ENCODE measurements at places on chromosomes 5 and 9.

GRCh38 chr9:85142496-85142911 lies 473.0 kb downstream of the NTRK2 start:
- ATAC-seq: no peak

DNA sequence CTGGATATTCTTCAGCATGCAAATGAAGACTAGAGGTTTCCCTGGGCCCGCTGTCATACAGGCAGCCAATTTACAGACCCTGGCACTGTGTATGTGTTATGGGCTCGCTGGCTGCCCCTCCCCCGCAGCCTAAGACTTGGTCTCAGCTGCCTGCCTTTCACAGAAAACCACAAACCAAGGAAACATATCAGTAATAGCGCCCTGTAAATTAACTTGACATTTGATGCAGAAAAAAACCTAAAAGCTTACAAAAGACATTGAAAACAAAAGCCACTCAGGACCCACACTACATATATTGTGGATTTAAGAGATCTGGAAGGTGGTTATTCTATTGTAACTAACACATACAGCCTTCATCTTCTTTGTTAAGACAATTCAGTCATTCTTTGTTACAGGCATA lies 287.0 kb upstream of the TMEM161B start:
- ATAC-seq: no peak

- ATAC-seq: no peak
These were observed 5.6 kb upstream of the GPX3 start for GRCh38 chr5:151014680-151015343.

DNA sequence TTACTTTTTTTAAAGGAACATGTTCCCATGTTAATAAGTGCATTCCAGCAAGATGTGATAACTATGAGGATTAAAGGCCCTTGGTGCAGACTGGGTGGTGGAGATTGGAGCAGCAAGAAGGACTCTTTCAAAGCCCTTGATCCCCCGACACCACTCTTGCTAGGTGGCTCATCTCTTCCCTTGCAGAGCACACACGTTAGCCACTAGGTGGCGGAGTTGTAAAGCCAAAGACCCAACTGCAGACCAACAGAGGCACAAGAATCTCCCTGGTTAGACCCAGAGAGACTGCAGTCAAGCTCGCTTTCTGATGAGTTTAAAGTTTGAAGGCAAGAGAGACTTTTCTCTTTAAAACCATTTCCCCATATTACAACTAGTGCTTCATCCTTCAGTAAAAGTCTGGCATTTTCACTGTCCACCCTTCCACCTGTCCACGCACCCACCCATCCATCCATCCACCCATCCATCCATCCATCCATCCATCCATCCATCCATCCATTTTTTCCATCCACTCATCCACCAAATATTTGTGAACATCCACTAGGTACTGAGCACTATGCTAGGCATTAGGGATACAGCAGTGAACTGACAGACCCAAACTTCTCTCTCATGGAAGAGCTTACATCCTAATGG lies 226.9 kb downstream of the MSX2 start:
- peak; percentile 77 for ATAC-seq

DNA sequence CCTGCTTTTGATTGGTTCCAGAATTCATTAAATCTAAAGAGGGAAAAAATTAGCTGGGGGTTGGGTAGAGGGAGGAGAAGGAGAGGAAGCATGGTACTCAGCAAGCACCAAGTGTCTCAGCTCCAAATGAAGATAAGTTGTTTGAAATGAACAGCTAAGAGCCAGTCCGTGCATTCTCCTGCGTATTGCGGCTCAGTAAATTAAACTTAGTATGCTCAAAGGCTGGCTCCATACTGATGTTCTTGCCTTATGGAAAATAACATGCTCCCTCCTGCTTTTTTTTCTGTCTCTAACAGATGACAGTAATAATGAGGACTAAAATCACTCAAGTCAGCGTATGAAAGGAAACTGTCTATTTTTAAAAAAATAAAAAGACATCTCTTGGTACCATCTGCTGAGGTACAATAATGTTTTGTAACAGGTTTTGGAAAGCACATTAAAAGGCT lies 161.0 kb downstream of the SPATA31D1 start:
- ATAC-seq: peak; percentile 13

- ATAC-seq: peak; percentile 56
These were observed 244.2 kb upstream of the PIK3R1 start for GRCh38 chr5:67971223-67971830.

DNA sequence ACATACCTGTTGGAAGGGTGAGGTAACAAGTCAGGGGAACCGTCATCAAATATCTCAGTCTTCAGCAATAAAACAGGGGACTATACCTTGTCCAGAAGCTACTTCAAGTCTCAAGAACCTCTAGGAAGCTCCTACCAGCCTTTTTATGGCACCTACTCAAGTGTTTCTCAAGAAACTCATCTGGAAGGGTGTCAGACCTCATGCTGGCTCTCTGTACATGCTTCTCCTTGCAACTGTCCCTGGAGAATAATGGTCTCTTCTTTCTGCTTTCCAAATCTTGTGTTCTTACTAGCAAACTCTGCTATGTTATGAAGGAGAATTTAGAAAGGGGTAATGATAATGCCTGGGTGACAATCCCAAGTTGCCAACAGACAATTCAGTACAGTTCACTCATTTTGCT lies 8.3 kb upstream of the PTAR1 start:
- ATAC-seq: no peak

DNA sequence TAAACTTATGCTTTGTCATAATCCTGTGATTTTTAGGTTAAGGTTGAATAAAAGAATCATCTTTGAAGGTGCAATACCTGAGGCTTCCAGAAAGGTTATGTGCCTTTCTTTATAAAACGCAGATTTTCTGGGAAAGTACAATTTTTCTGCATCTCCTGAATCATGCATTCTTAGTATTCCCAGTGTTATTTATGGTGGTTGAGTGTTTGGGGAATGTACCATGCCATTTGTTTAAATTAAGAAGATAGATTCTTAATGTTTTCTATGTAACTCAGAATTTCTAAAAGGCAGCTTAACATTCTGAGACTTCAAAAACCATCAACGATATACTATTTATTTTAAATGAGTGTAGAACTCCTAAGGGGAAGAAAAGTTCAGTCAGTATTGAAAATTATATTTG lies 108.1 kb upstream of the FBN2 start:
- no peak for ATAC-seq

- ATAC-seq: peak; percentile 92
These were observed 86.7 kb upstream of the NFIB start for GRCh38 chr9:14400658-14400995.

DNA sequence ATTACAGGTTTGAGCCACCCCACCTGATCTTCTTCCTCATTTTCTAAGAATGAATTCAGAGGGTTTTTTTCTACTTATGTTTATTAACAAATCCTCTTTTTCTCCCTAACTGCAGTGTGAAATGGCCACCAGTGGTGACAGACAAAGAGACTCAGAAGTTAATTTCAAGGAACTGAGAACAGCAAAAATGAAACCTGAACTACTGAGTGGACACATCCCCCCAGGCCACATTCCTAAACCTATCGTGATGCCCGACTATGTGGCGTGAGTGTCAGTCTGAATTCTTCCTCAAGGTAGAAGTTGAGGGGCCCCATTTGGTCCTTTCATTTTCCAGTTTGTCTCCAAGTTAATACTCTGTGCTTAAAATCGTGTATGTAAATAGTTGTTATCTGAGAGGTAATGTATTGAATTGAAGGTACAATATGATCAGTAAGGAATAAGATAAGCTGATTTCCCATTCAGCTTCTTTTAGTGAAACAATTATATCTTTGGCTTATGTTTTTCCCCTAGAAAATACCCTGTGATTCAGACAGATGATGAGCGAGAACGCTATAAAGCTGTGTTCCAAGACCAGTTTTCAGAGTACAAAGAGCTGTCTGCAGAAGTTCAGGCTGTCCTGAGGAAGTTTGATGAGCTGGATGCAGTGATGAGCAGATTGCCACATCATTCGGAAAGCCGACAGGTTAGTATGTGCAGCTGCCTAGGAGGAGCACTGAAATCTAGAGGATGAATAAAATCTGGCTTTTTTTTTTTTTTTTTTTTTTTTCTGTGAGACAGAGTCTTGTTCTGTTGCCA lies 17.7 kb downstream of the MARVELD2 start:
- ATAC-seq: no peak

GRCh38 chr5:72055636-72056035 lies 51.6 kb upstream of the MAP1B start:
- no peak for ATAC-seq

DNA sequence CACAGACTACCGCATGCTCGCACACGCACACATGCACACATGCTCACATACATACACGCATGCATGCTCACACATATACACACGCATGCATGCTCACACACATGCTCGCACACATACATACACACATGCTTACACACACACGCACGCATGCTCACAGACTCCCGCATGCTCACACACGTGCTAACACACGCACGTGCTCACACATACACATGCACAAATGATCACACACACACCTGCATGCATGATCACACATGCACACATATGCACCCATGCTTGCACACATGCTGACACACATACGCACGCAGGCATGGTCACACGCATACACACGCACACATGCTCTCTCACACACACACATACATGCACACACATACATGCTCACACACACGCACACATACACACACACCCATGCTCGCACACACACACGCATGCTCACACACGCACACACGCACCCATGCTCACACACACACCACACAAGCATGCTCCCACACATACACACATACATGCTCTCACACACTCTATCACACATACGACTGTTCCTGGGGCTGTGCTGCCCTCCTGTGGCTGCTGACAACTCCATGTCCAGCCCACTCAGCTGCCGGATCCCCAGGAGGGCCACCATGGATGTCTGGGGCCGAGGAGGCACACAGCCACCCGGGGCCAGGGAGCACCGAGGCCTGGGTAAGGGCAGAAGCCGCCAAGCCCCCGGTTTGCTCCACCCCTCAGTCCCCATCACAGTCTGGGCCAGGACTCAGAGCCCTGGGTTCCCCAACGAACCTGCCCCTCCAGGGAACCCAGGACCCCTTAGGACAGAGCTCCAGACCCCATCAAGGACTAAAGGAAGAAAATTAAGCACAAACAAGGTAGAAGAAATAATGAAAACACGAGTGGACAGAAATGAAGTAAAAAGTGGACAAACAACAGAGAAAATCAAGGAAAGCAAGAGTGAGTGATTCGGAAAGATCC lies 31.4 kb upstream of the EGFL7 start:
- peak; percentile 76 for ATAC-seq

DNA sequence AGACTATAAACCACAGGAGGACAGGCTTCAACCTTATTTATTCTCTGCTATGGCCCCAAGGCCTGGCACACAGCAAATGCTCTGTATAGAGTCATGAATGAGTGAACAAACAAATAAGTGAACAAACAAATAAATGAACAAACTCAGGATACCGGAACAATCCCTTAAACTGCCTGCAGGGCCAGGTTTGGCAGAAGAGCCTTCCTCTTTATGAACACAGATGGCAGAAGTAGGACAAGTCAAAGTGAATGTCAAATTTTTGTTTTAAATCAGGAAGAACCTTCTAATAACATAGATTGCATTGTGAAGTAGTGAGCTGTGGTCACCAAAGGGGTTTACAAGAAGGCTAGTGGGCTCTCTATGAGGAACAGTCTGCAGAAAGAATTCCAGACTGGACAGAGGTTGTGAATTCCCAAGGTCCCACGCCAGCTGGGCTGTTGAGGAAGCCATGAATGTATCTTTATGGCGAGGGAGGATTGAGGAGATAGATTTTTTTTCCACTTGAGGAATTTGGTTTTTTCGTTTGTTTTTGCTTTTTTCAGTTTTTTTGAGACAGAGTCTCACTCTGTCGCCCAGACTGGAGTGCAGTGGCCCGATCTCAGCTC lies 30.3 kb upstream of the STING1 start:
- ATAC-seq: no peak

DNA sequence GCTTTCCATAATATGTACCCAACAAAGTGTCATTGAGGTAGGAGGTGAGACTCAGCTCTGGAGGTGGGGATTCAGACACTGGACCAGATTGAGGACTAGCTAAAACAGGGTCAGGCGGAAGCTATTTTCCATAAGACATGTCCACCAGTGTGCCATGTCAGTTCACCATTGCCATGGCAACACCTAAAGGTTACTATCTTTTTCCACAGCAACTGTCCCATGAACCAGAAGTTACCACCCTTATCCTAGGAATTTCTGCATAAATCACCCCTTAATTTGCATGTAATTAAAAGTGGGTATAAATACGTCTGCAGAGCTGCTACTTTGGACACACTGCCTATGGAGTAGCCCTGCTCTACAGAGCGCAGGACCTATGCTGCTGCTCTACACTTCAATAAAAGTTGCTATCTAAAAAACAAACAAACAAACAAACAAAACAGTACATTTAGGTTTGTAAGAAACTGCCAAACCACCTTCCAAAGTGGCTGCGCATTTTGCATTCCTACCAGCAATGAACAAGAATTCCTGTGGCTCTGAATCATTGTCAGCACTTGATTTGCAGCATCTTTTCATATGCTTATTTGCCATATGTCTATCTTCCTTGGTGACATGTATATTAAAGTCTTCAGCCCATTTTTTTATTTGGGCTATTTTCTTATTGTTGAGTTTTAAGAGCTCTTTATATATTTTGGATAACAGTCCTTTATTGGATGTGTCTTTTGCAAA lies 18.0 kb upstream of the TRIM32 start:
- ATAC-seq: peak; percentile 79

GRCh38 chr5:162274679-162275078 lies 207.1 kb downstream of the GABRG2 start:
- no peak for ATAC-seq

DNA sequence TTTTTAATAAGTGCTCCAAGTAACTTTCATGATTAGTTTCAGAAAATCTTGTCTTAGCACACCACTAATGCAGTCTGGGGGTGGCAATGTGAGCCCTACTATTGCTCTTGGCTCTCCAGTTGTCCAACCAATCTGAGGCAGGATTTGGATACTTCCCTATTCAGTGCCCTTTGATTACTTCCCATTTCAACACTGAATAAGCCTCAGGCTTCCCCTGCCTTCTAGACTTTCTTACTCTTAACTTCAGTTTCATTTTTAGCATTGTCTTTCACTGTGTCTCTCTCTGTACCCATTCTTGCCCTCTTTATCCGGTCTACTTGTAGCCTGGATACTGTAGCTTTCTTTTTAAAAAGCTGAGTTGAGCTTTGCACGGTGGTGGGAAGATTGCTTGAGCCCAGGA lies 186.1 kb downstream of the C9orf152 start:
- ATAC-seq: no peak

DNA sequence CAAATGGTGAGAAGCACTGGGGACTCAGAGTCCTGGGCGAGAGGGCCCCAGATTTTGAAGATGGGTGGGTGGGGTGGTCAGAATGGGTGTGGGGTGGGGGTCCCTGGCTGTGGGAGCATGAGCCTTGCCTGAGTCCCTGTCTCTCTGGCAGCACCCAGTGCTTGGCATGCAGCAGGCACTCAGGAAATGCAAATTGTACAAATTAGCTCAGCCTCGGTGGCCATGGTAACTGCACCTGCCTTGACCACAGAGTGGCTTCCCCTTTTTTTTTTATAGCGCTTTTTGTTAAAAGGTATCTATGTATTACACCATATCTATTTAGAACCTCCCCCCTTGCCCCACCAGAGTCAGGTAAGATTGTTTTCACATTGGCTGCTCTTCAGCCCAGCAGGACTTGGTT lies 19.2 kb upstream of the PITX1 start:
- no peak for ATAC-seq
